ENCODE measurements at places on chromosomes 7 and 10.

- no peak for DNase-seq
Measured at GRCh38 chr7:158321056-158321700, 266.4 kb downstream of the PTPRN2 start.

DNA sequence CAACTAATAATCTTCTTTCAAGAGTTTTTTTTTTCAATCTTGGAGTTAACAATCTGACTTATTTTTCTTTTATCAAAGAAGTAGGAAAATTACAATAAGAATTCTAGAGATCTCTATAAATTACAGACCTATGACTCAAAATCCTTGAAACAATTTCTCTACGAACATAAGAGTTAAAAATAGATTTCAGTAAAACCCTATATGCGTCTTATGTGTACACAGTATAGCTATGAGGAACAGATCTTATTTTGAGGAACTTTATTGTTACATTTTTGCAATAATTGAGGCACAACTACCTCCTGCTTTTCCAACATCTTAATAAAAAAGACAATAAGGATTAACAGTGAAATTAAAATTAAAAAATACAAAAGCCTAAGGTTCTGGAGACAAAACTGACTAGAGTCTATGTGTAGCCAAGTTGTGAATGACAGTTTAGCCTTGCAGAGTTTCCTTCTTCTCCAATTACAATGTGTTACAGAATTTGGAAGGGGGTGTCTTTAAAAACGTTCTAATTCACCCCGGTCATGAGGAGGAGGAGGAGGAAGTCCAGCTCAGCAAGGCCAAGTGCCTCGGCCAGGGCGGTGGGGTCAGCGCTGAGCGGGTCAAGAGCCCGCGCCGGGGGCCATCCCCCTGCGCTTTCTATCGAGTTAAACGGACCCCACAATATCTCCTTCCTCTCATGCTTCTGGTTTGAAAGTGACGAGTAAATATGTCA is 40.5 kb downstream of the AMZ1 start:
- DNase-seq: no peak

DNA sequence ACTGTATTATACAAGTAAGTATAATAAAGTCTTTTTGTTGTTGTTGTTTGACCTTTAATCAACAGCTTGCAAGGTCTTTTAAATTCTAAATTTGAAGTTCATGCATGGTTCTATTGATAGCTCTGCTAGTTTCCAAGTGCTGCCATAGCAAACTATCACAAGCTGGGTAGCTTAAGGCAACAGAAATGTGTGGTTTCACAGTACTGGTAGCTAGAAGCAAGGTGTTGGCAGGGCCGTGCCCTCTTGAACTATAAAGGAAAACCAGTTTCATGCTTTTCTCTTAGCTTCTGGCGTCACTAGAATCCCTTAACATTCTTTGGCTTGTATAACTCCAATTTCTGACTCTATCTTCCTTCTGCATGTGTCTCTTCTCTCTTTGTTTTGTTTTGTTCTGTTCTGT is 1021.9 kb upstream of the AUTS2 start:
- DNase-seq: no peak

- DNase-seq: no peak
Measured at GRCh38 chr7:98000356-98000755, 10.4 kb upstream of the OCM2 start.

- no peak for DNase-seq
Measured at GRCh38 chr10:129932182-129932581, 31.9 kb downstream of the EBF3 start.

DNA sequence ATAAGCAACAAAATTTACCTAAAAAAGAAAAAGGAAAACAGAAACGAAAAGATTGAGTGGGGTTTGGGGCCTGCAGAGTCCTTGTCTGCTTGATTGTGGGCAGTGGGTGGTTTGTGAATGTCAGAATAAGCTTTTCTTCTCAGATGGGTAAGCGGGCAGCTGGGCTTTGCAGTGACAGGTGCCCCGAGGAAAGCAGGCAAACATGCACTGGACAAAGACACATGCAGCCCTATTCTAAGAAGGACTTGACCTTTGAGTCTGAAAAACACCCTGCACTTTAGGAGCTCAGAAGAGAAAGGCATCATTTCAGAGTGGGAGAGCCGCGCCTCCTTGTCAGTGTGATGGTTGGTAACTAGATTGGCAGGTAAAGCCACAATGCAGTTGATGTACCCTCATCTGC is 562.7 kb downstream of the PTPRN2 start:
- DNase-seq: no peak

GRCh38 chr10:1019362-1019761 is 6.3 kb downstream of the IDI2 start:
- no peak for DNase-seq

DNA sequence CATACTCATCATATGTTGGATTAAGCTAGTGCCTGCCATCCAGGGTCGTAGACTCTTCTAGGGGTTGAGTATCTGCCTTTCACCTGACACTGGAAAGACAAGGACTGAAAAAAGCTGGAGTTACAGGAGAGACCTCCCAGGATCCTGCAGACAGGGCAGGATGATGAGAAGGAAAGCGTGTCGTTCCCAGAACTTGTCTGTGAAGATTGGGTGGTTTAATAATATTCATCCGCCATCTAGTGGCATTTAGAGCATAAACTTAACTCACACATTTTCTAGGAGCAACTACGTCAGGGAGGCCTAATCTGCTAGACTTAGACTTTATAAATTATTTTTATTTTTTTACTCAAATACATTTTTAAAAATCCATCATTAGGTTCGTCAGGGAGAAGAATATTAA is 59.6 kb downstream of the ADRB1 start:
- DNase-seq: peak; percentile 13

DNA sequence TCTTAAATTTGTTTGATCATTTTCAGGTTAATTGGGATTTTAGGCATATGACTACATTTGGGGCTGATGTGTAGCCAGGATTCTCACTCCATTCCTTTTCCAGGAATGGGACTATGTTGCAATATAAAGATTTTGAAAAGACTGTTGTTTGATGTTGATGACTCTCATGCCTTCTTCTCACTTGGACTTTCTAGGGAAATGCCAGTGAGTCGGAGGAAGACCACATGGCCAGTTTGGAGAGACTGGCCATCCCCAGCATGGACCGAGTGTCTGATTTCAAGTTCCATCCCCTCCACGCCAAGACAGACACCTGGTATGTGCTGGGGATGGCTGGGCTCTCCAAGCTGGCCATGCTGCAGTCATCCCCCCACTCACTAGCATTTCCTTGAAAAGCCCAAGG is 5.5 kb downstream of the IGFBP3 start:
- DNase-seq: no peak

GRCh38 chr7:108629651-108630400 is 60.2 kb downstream of the DNAJB9 start:
- no peak for DNase-seq

GRCh38 chr10:130750441-130750840 is 561.1 kb downstream of the TCERG1L start:
- no peak for DNase-seq

GRCh38 chr7:47453093-47454061 is 128.5 kb downstream of the TNS3 start:
- no peak for DNase-seq

GRCh38 chr7:97130417-97131139 is 13.1 kb downstream of the SDHAF3 start:
- DNase-seq: no peak

- no peak for DNase-seq
Measured at GRCh38 chr7:113281223-113281622, 162.9 kb upstream of the SMIM30 start.

DNA sequence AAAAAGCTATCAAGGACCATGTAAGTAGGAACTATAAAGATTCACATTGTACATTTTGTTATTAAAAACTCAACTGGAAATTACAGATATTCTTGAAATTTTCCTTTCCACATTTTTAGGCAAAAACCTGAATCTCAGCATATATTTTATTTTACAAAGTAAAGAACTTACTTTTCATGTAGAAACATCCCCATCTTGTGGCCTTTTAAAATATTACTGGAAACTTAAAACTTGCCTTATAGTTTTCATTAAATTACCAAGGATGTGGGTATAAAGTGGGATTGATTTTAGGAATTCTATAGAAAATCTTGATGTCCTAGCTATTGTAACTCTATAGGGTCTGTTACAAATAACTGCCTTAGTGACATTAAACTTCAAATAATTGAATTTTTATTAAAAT is 10.6 kb downstream of the DBF4 start:
- DNase-seq: no peak

- DNase-seq: no peak
Measured at GRCh38 chr10:13751191-13751764, 164.5 kb downstream of the PRPF18 start.

- no peak for DNase-seq
Measured at GRCh38 chr7:34471844-34472243, 186.2 kb upstream of the NPSR1 start.

DNA sequence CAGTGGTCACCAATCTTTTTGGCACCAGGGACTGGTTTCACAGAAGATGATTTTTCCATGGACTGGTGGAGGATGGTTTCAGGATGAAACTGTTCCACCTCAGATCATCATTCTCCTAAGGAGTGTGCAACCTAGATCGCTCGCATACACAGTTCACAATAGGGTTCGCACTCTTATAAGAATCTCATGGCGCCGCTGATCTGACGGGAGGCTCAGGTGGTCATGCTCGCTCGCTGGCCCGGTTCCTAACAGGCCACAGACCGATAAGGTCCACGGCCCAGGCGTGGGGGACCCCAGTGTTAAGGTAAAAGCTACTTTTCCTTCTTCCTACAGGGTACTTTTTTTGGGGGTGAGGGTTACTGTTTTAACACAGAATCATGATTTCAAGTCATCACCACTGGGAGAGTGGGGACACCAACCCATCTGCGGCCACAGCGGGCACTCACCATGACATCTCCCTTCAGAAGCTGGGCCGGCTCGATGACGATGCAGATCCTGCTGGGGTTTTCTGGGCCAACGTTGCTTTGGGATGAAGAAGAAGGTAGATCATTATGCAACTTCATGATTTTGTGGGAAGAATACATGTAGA is 170.5 kb downstream of the TNS3 start:
- DNase-seq: no peak

DNA sequence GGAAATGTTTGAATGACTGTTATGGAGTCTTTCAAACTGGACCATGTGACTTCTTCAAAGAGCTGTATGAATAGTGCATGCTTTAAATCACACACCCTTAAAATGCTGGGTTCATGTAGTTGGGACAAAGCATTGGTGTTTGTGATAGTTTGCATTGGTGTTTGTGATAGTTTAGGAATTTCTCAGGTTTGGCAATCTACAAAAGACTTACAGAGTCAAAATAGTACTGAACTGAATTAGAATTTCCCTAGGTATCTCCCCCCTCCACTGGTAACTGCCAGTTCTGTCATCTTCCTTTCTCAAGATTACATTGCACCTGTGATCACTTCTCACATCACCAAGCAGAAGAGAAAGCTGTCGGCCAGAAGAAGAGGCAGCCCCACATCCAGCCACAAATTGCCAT is 261.1 kb downstream of the GATA3 start:
- DNase-seq: no peak

DNA sequence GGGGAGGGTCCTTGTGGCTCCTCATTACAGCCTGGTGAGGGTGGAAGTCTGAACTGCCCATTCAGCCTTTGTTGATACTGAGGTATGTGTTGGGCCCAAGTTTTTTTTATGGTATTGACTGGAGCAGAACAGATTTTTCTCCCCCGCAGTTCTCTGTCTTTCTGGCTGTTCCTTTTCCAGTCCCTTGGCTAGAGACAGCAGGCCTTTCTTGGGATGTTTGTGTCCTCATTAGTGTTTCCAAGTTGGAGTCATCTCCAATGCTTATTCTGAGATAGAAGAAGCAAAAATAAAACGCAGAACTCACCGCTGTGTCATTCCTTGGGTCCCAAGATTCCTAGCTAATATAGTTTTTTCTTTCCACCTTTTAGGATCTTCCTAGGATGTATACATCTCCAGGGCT is 193.3 kb downstream of the RAMP3 start:
- no peak for DNase-seq

DNA sequence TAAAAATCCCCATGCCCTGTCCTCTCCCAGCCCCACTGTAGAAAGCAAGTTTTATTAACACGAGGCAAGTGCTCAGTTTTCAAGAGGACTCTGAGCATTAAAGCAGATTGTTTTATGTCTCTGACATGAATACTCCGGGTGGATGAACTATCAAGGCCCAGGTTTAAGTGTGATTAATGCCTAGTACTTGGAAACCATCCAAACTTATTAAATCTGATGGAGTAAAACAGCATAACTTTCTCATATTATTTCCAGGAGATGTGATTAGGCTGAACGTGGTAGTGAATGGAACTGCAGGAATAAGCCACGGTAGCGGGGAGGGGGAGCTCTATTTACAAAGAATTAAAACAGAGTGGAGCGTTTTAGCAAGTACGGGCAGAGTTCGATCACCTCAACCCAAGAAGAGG is 144.2 kb upstream of the RNF32 start:
- no peak for DNase-seq

DNA sequence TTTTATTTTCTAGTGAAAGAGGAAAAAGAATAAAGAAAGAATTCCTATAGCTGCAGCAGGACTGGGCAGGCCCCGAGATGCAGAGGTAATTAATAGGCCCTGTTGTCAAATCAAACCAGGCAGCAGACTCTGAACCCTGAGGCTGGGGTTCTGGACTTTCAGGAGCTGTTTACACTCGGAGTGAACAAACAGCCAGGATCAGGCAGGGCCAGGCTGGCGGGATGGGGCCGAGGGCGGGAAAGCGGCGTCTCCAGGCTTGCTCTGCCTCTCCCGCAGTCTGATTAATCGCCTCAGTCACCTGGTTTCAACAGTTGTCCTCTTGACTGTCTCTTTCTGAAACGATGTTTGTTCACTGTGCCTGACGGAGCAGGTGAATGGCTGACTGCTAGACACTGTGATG is 675.4 kb upstream of the FOXK1 start:
- DNase-seq: no peak

GRCh38 chr7:136045992-136046391 is 68.8 kb upstream of the MTPN start:
- DNase-seq: no peak

DNA sequence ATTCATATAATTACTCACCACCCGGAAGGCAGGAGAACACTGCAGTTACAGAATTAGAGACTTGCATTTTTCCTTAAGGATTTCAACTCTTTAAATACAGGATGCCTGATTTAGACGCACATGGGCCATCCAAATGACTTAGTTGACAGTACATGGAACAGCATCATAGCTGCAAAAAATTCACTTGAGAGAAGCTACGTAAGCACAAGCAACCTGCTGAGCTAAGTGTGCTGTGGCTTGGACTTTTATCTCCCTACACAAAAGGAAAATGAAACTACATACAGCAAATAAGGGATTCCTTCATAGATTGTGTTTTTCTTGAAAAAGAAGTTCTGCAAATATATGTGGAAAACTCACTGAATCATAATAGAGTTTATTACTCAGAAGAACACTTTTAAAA is 152.6 kb downstream of the POU6F2 start:
- DNase-seq: no peak

DNA sequence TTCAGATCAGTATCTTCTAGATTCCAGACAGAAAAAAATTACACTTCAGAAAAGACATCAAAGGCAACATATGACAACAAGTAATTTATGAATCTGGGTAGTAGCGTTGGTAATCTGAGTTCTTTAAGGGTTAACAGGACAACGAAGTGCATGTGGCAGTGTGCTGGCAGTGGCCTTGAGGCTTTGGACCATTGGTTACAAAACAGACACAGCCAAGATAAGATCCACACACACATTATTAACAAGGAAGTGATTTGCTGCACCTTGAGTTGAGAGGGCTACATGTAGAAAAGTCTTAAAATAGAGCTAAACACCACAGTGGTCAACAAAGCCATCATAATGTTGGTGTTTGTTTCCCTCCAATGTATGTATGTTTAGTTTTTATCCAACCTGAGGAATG is 40.6 kb downstream of the AKR1D1 start:
- no peak for DNase-seq

- no peak for DNase-seq
Measured at GRCh38 chr10:88843171-88843570, 8.5 kb downstream of the ANKRD22 start.

GRCh38 chr10:24804956-24805355 is 81.3 kb upstream of the ARHGAP21 start:
- DNase-seq: no peak

Measured in NCI-H2107 (cell line).